Mammary epithelial cell (primary cell): ENCODE measurements at places on chromosomes 3 and 15. TPM values are rescaled to one million over a fixed set of nuclear protein-coding genes. Genes with fewer than 3 reads are reported as not detected.

- DNase-seq: no peak
These were observed 41.4 kb upstream of the FEZF2 start for GRCh38 chr3:62414786-62415185.

GRCh38 chr3:6516694-6517093 lies 344.2 kb upstream of the GRM7 start:
- no peak for DNase-seq

DNA sequence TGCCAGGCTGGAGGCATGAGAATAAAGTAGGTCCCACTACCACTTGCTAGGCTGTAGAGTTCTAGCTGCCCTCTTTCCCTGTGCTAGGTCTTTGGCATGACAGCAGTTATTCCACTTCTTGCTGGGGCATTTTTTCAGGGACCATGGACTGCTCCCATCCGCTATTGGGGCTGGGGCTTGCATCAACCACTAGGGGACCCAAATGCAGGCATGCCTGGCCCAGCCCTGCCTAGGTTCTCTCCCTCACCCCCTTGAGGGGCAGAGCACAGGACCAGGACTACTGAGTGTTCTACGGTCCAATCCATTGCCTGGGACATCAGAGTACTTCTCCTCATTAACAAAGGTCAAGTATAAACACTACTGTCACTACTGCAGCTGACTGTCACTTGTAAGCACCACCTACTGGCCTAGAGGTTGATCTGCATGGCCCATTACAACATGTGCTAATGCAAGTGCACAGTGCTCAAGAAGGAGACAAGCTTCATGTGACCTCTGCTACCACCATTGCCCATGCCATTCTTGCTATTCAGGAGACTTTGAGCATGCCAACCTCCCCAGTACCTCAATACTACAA lies 270.5 kb downstream of the MBNL1 start:
- DNase-seq: no peak

DNA sequence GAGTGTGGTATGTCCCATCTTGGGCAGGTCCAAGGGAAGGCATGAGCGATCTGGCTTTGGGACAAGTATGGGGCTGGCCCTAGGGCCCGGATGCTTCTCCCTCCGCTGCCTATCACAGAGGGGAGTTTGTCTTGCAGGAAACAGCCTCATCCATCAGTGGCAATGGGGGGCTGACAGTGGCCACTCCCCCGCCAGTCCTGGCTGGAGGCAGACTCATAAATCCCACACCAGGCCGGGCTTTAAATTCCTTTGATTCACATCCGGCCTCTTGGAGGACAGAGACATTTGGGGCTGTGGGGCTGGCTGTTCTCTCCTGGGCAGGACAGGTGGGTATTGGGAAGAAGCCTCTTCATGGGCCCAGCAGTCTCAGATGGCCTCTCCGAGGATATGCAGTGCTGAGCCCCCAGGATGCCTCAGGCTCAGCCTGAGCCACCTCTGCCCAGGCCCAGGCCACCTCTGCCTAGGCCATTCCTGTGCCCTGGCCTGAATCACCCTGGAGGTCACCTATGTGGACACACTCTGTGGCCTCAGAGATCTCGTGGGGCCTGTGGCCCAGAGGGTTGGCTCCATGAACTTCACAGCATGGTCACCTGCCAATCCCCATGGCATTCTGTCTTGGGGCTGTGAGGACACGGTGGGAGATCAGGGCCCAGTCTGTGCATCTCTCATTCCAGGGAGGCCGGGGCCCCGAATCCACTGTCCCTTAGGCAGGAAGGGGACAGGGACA lies 84.2 kb upstream of the GOLGA6L4 start:
- DNase-seq: no peak

GRCh38 chr3:48762816-48763215 lies 45.8 kb upstream of the IP6K2 start:
- DNase-seq: no peak

GRCh38 chr15:77688693-77689092 lies 56.0 kb upstream of the LINGO1 start:
- DNase-seq: no peak

DNA sequence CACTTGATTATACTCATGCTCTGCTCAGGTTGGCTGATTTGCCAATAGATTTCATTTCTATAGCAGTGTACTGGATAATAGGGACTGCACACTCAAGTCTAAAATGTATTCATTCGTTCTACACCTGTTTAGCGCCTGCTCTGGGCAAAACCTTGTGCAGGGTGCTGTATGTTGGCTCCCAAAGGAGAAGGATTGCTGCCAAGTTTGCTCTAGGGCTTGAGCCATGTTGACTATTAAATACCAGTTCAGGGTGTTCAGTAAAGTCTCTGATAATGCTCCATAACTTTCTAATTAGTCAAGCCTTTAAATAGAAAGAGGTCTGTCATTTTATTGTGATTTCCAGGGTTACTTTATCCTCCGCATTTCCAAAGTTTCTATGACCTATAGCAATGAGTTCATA lies 470.2 kb downstream of the MAGI1 start:
- DNase-seq: no peak

- no peak for DNase-seq
These were observed 589 bp downstream of the KLF15 start for GRCh38 chr3:126356373-126357264.

- DNase-seq: no peak
These were observed 12.9 kb downstream of the IQCH start for GRCh38 chr15:67267440-67267839.

DNA sequence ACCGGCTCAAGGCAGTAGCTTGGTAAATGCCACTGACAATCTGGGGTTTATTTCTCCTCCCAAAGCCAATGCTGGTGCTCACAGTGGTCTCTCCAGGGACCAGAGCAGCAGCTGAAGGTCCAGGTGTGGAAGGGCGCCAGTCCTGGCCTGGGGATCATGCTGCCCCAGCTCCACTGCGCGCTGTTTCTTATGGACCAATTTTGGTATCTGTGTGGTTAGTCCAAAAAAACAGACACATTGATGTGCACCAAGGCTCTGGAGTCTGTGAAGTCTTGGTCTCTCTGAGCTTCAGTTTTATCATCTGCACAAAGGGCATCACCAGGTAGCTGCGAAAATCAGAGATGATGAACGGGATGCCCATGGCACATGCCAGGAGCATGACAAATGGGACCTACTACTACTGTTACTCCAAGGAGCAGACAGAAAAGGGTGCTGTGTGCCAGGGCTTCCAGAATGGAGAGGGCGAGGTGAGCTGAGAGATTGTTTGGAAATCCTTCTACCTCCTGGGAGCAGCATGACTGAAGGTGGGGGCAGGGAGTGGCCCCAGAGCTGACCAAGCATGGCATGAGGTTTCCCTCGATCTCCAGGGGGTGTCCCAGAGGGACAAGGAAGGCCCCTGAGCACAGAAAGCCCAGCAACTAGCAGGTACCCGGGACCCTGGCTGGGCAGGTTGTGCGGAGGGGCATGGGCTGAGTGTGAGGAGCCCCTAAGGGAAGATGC lies 134.3 kb upstream of the PRR20G start:
- no peak for DNase-seq

GRCh38 chr15:78804391-78804792 lies 6.9 kb downstream of the ADAMTS7 start:
- DNase-seq: no peak

DNA sequence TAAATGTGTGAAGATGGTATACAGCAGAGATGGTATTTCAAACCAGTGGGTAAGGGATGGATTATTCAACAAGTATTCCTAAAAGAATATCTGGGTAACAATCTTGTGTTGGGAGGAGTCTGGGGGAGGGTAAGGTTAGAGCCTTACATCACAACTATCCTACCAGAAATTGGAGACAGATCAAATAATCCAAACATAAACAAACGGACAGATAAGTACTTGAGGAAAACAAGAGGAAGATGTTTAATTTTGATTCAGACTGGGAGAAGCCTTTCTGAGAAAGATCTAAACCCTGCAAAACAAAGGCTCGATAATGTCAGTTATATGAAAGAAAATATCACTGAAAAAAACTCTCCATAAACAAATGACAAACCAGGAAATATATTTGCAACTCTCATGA lies 77.9 kb downstream of the SLC9A9 start:
- DNase-seq: no peak

DNA sequence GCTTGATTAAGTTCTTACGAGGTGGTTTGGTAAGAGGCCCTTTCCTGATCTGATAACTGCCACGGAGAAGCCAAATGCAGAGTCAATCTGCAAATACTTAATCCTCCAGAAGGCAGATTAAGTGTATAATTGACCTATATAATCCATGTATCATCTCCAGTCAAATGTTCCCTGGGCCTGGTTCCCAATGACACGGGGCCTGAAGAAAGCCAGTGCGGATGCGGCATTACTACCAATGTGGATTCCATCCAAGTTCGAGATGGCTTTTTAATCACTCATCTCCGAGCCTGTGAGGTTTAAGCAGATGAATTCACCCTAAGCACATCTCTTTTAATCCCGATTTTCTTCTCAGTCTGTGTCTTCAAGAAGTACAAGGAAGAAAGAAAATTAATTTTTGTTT lies 60.0 kb upstream of the FEZF2 start:
- no peak for DNase-seq

DNA sequence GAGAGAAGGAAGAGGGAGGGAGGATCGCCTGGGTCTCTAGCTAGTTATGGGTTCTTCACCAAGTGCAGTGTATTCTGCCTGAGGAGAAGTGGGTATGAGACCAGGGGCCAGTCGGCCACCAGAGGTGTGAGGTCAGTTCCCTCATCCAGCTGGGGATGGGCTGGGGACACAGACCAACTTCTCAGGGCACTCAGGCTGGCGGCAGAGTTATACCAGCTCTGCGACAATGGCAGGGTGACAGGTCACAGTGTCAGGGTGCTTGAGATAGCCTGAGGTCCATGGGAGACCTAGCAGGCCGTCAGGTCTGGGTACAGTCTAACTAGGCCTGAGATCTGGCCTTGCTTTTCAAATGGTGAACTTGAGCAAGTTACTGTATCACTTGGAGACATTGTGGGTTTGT lies 31.4 kb upstream of the PLXNA1 start:
- DNase-seq: no peak

DNA sequence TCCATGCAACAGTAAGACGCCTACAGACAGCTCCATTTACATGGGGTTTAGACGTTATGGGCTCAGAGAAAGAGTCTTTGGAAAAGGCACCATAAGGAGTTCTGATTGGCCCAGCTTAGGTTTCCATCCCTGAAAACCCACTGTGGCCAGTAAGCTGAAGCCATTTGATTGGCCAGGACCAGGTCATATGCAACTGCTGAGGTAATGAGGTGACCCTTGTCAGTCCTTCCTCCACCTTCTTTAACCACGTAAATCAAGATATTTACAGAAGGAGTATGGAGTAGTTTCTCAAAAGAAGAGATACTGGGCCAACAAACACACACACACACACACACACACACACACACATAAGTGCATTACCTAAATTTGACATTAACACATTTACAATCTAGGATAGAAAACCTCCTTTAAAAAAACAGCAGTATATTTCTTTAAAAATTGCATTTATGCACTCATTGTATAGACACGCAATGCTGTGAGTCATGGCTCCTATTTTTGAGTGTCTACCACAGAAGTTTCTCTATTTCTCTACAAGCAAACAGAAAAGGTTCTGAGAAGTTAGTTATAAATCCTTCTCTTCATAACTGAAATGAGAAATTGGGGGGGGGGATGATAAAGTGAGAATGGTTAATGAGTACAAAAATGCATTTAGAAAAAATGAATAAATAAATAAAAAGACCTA lies 16.3 kb upstream of the MB21D2 start:
- peak; percentile 19 for DNase-seq

DNA sequence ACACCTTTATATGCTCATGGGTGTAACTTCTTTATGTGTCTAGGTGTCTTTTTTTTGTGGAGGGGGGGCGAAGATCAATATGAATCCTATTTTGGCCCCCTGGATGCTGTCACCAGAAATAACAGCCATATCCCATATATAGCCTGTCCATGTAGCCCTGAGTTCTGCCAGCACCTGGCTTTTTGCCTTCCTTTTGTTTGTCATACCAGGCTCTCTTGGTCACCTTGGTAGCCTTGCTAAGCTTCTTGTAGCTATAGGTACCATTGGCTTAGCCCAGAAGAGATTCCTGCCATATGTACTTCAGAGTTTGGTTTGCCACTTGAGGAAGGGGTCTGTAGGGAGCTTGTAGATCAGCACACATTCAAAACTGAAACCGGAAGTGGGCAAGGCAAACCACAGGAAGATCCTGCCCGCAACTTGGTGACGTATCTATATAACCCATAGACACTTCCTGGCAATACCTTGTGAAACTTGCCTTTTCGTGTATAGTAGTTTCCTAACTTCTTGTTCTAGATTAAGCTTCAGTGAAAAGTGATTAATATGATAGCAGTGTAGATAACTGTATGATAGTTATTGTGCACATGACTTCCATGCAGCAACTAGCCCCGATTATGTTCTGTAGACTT lies 11.9 kb downstream of the RASA2 start:
- no peak for DNase-seq

DNA sequence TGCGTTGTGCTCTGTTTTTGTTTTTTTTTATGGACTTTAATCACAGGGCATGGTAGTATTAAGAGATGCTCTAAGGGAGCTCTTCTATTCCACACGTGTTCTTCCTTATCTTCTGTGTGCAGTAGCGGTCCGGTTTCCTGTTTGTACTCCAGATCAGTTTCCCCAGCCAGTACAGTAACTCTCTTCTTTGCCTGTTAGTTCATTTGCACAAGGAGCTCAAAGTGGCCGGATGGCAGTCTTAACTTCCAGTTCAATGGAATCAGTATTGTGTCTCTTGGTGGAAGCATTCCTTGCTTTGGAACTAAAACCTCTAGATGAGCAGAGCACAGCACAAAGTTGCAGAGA lies 122.0 kb downstream of the KLF13 start:
- no peak for DNase-seq

GRCh38 chr15:74179983-74180880 lies 6.7 kb downstream of the ISLR start:
- DNase-seq: peak; percentile 25

DNA sequence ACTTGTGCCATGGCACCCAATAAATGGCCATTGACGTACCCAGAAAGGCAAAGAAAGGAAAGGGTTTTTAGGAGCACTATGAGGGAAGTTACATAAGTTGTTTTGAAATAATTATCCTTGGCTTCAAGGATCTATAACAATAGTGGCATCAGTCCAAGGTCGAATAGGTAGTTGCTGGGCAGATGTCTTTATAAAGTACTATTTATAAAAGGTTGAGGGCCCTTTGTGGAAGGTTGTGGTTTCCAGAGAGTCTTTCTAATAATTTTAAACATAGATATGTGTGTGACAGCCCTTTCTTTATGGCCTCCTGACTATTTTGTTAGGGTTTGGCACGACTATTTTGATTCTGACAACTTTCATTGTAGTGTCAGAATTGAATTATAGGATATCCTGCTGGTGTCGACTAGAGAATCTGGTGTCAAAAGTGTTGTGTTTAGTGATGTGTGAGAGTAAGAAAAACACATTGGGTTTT lies 260.5 kb downstream of the PYDC2 start:
- DNase-seq: peak; percentile 7

- peak; percentile 70 for DNase-seq
These were observed 517.3 kb downstream of the MECOM start for GRCh38 chr3:169146179-169146665.

- no peak for DNase-seq
These were observed 130.1 kb downstream of the UACA start for GRCh38 chr15:70633103-70633831.

Gene RBPMS2
- not detected for total RNA-seq

Gene ATP8B4
- total RNA-seq: 2.2 TPM

Gene SCAMP5
- 1.3 TPM for total RNA-seq

Gene TJP1
- 91.7 TPM for total RNA-seq

Gene RLBP1
- total RNA-seq: 0.17 TPM

Gene CCDC174
- total RNA-seq: 13.5 TPM

Gene ARGFX
- total RNA-seq: not detected

Gene MLF1
- total RNA-seq: 12.7 and 17.9 TPM in 2 replicates

Gene CFAP91
- total RNA-seq: 0.17 TPM

Gene PRSS50
- total RNA-seq: not detected in 2 replicates

Gene SERINC4
- total RNA-seq: 0.17 TPM

Gene EBLN2
- 4.5 TPM for total RNA-seq

Gene SH2D7
- not detected for total RNA-seq
